IPS DF 19.7 (cell line): ENCODE measurements at places on chromosomes 4 and X.

DNA sequence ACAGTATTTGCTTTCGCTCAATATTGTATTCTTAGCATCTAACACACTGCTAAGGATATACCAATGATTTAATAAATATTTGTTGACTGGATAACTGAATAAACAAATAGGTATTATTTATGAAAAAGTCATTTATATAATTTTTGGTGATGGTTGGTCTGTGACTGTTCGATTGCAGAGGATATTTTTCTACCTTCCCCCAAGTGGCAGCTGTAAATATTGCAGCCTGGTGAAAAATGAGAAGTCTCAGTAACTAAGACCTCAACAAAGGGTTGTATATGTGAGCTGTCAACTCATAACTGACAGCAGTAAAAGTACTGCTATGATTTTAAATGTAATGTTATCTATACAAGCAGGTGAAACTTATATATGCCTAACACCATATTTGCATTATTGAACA, 36.0 kb downstream of the HTR2C start:
- DNase-seq, result no peak

- DNase-seq, result no peak
Observed at GRCh38 chr4:3431446-3431993, 10.2 kb upstream of the HGFAC start.

- no peak for DNase-seq
Observed at GRCh38 chr4:87934157-87934704, 41.3 kb upstream of the SPP1 start.

GRCh38 chr4:146058531-146058930, 117.0 kb upstream of the LSM6 start:
- no peak for DNase-seq

DNA sequence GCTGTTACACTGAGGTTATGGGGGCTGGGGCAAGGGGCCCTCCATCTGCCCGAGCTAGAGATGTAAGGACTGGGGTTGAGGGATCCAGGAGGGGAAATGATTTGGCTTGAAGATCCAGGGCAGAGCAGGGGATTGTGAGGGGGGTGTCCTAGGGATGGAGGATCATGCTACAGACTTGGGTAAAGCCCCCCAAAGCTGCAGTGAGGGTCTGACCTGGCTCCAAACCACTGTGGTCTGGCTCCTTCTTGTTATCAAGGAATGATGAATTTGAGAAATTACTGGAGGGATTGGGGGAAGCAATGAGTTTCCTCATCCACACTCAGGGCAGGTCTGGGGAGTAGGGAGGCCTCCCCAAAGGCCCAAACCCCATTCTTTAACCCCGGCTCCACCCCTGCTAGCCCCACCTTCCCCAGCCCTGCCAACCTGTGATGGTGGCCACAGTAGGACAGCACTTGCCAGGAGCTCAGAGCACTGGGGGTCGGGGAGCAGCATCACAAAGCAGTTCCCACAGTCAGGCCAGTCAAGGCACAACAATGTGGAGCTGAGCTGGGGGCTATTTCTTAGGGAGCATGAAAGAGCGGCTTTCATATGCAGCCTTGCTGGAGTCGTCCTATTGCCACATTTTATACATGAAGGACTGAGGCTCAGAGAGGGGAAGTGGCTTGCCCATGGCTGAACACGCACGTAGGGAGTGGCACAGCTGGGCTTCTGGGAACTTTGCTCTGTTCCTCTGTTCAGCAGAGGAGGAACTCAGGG, 165.5 kb downstream of the EFNB1 start:
- no peak for DNase-seq
